Bronchus fibroblast of lung (primary cell): ENCODE measurements at places on chromosomes 16 and 17. TPM values are rescaled to one million over a fixed set of nuclear protein-coding genes. Genes with fewer than 3 reads are reported as not detected.

Gene CCDC154
- total RNA-seq = under 0.01 TPM in 1 of 2 replicates, not detected in the other

Gene CCL18
- total RNA-seq = not detected in 2 replicates

Gene PRAC2
- total RNA-seq = not detected in 2 replicates

Gene METRNL
- total RNA-seq = 55.3 and 57.7 TPM in 2 replicates

Gene IL21R
- total RNA-seq = 16.1 and 16.8 TPM in 2 replicates

Gene UNK
- total RNA-seq = 19.0 and 27.9 TPM in 2 replicates

Gene RPA1
- total RNA-seq = 27.1 and 31.4 TPM in 2 replicates

Gene NPEPPS
- total RNA-seq = 21.6 and 25.4 TPM in 2 replicates

Gene ACAP1
- total RNA-seq = 0.50 and 1.2 TPM in 2 replicates

Gene TLCD3B
- 0.15 and 0.34 TPM in 2 replicates for total RNA-seq

Gene MEIOB
- 0.30 TPM in 1 of 2 replicates, not detected in the other for total RNA-seq

Gene LITAF
- total RNA-seq = 68.3 and 71.9 TPM in 2 replicates

Gene MT4
- not detected in 2 replicates for total RNA-seq

Gene NUP88
- total RNA-seq = 110 TPM in 2 replicates

Gene RGS11
- total RNA-seq = 0.17 and 0.30 TPM in 2 replicates

Gene CTF1
- total RNA-seq = 2.5 and 4.7 TPM in 2 replicates

Gene PPM1E
- total RNA-seq = 0.45 and 0.50 TPM in 2 replicates

Gene SPN
- total RNA-seq = not detected in 2 replicates

Gene KRTAP1-1
- not detected in 2 replicates for total RNA-seq

Gene EVI2A
- 2.1 and 3.9 TPM in 2 replicates for total RNA-seq

Gene COL1A1
- total RNA-seq = 924 and 938 TPM in 2 replicates

Gene RNF112
- total RNA-seq = 2.7 and 2.9 TPM in 2 replicates

Gene HOXB6
- total RNA-seq = 73.6 and 78.8 TPM in 2 replicates

Gene TBX6
- under 0.01 and 0.15 TPM in 2 replicates for total RNA-seq

Gene KRTAP2-3
- not detected in 2 replicates for total RNA-seq

Gene GRB7
- total RNA-seq = 0.45 and 0.84 TPM in 2 replicates

Gene NUPR1
- 16.2 and 20.3 TPM in 2 replicates for total RNA-seq

Gene UTS2R
- not detected in 2 replicates for total RNA-seq

Gene HOXB13
- not detected in 2 replicates for total RNA-seq

Gene MFSD6L
- not detected in 2 replicates for total RNA-seq

Gene CTRB1
- total RNA-seq = not detected in 2 replicates

Gene CD300E
- total RNA-seq = not detected in 2 replicates

Gene CCL14
- total RNA-seq = not detected in 2 replicates

Gene TBC1D3
- not detected in 2 replicates for total RNA-seq

Gene NPIPB9
- not detected in 2 replicates for total RNA-seq
